ENCODE measurements at places on chromosomes 1 and 21.

GRCh38 chr1:177246710-177247580 lies 76.2 kb downstream of the BRINP2 start:
- no peak for DNase-seq

DNA sequence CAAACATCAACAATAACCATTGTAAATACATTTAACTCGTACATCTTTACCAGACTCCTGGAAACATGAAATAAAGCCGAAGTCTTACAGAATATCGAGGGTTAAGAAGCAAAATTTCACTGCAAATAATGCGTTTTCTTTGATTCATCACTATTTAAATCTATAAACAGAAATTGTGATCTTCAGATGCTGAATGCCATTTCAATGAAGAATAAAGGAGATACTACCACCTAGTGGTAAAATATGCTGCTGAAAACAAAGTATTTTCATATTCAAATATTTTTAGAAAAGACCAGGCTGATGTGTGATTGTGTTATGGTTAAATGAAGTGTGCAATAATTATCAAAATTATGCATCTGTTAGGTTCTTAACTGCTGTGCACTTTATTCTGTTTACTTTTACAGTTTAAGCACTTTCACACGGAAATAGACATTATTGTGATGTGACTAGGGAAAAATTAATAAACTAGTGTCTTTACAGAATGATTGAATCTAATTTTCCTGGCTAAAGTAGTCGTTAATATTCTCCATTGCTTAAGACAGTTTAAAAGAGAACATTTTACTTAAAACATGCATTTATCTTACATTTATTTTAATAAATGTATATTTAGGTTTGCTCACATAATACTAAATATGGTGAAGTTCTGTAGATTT lies 1093.1 kb downstream of the MRPL39 start:
- no peak for DNase-seq

DNA sequence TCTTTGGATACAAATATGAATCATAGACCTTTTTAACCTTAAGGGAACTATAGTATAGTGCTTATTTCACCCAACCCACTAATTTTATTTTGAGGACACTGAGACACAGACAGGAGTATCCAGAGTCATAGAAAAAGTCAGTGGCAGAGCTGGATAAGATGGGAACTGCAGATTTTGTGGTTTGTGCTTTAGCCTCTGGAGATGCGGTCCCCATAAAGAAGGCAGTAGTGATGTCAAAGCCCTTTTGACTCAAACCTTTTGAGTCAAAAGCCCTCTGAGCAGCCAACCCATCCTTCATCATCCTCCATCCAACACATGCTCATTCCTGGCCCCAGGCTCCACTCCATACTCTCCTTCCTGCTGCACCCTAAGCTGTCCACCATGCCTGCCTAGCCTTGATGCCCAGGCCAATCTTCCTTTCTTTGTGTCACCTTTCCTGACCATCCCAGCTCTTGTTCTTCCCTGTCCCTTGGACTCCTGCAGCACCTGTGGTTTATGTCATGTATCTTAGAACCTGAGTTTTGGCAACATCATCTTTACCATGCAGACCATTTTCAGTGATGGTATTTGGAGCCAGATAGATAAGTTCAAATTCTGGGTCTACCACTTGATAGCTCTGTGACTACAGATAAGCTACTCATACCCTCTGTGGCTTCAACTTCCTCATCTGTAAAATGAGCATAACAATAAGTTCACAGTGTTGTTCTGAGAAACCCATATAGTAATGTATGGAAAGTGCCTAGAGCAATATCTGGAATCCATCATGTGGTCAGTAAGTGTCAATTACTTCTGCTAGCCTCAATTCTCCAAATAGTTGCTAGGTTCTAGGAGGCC lies 20.1 kb downstream of the SLAMF1 start:
- no peak for DNase-seq

- no peak for DNase-seq
Observed at GRCh38 chr21:26490771-26491170, 82.3 kb downstream of the CYYR1 start.

DNA sequence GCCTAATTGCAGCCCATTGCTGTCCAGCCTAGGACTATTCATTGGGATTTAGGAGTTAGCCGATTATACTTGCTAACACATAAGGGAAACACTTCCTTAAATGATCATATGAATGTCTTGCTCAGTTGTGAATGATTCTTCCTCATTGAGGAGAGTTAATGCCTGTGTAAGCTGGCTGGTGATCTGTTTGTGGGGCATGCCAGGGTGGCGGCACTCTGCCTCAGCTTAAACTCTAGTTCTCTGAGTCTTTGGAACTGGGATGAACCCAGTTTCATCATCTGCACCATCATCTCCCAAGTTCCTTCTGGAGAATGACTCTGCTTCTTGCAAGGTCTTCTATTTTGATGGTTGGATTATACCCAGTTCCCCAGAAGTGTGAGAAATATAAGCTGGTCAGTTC lies 23.9 kb upstream of the SLAMF6 start:
- no peak for DNase-seq

DNA sequence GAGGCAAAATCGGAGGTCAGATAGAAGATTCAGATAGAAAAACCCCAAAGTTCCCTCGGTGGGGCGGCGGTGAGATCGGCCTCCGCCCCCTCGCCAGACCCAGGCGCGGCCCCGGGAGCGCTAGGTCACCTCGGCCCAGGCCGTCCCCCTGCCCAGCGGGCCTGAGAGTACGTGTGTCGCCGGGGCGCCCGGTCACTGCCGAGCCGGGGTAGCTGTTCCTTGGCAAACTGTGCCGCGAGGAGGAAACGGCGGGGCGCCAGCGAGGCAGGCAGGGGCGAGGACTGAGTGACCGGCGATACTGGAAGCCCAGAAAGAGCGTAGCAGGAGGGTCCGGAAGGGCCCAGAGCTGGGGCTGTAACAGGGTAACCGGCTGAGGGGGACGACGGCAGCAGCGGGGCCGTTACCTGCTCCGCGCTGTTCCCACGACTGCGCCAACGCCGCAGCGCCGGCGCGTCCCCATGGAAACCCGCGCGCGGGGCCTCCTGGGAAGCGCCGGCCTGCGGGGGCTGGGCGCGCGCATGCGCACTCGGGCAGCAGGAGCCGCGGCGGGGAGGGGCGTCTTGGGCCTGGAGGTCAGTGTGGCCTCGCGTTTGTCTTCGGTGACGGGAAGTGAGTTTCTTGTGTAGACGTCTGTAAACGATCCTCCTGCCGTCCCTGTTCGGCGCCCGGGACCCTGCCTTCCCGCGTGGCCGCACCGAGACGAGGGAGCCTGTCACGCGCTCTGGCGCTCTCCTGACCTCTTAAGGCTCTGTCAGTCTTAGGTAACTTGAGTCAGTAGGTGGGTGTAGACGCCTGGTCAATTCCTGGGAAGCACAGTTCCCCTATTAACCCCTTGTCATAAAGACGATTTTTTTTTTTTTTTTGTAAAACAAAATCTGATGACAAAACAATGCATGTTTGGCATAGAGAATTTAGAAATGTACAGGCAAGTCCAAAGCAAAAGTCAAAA lies at the start of gene LCA5L:
Gene LCA5L, minus strand, starts transcription at position 458 of the 949 bp plus-strand sequence. CDS start 17,285 bp downstream, outside the sequence.
- peak; percentile 83 for DNase-seq

DNA sequence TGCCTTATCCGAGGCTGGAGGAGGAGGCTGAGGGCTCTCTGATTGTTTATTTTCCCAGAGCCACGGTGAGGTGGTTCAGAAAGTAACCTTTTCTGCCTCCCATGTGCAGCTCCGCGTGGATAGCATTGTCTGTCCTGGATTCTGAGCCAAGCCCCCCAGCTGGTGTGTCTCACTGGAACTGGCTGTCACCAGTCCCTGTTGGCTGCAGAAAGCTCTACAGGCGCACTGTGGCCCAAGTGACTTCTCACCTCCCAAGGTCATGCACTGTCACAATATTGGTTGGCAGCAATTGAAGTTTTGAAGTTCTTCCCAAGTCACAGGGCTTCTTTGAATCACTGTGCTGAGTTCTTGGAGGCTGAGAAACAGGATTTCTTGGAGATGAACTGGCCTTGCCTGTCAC lies 8.2 kb downstream of the BMP8A start:
- DNase-seq = no peak

- no peak for DNase-seq
Observed at GRCh38 chr1:46536527-46536926, 14.9 kb downstream of the KNCN start.

- no peak for DNase-seq
Observed at GRCh38 chr21:20249401-20249800, 748.8 kb upstream of the NCAM2 start.

DNA sequence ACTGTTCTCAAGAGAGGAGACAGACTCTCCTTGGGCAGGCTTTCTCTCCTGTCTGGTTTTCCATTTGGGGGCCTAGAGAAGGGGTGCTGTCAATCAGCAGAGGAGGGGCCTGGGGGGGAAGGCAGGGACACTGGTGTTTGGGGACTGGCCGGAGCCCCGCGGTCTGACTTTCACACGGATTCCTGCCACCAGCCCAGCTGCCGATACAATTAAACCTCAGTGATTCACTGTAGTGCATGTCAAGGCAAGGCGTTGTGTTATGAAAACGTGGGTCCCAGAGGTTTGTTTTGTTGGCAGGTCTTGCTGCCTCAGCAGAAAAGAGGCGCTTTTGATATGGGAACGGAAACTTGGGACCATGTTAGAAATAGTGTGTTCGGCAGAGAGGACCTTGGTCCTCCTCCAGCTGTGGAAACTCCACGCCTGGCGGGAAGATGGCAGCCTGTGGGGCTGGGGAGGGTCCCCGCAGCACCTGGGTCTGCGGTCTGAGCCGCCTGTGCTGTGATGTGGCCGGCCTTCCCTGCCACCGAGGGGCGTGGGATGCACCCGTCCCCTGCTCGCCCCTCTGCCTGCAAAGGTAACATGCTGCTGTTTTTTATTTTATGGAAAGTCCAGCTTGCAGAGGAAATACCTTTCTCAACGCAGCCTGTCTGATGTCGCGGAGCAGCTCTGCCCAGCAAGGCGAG lies 47.6 kb downstream of the SPSB1 start:
- DNase-seq = no peak

DNA sequence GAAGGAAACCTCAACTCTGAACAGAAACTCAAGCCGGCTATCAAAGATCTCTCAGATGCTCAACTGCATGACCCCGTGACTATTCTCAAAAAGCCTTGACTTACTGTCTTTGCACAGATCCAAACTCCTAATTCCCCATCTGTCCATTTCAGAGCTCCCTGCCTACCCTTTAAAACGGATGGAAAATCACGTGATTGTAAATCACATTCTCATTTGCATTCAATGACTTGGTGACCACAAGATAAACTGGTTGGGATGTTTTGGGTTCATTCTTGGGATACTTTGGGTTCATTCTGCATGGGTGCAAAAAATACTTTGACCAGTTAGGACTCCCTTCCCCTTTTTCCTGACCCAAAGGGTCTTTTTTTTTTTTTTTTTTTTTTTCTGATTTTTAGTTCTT lies 41.3 kb upstream of the RUNX1 start:
- no peak for DNase-seq

GRCh38 chr1:200873116-200873670 lies 412 bp downstream of the GPR25 start:
- no peak for DNase-seq

- DNase-seq = no peak
Observed at GRCh38 chr1:163271535-163271934, 50.2 kb upstream of the NUF2 start.

DNA sequence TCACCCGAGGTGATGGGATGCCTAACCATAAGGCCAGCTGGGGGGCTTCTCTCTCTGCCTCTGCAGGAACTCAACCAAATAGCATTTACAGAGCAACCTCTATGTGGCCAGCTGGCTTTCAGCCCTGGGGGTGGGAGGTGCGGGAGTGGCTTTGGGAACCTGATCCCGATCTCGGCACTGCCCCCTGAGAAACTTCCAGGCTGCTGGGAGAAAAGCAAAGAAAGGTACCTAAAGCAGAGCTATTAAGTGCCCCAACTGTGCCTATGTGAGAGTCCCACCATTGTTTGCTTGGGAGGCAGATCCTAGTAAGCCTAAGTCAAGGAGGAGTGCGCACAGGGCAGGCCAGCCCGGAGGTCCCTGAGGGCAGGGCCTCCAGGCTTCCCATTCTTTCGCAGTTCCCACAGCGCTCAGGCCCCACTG lies 7.0 kb downstream of the KRTCAP2 start:
- DNase-seq = no peak

DNA sequence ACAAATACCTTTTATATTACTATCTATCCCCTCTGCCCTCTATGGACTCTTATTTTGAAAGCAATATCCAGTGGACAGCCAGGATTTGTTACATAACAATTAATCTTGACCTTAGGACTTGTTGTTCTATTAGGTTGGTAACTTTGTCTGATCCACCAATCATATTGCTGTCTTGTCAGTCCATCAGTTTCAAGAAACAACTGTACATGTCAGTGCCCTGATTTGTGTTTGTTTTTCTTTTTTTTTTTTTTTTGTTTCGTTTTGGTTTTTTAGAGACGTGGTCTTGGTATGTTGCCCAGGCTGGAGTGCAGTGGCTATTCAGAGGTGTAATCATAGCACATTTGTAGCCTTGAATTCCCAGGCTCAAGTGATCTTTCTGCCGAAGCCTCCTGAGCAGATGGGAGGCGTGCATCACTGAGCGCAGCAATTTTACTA lies 1.5 kb upstream of the SCP2 start:
- no peak for DNase-seq

- DNase-seq = no peak
Observed at GRCh38 chr1:169053196-169053595, 53.3 kb upstream of the ATP1B1 start.

DNA sequence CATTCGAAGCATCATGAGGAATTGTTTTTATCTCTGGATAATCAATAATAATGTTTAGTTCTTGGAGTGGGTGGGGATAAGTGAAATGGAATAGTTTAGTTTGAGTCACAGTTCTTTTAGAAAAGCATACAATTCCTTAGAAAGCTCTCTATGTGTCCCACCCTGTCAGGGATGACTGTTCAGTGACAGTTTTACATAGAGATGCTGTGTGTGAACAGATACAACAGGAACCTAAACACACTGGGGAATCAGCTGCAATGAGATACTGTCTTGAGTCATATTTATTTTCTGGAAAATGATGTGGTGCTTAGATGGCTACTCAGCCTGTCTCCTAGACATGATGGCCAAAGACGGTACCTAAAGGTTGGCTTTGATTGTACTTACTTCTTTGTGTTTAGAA lies 25.7 kb upstream of the CCDC190 start:
- no peak for DNase-seq

DNA sequence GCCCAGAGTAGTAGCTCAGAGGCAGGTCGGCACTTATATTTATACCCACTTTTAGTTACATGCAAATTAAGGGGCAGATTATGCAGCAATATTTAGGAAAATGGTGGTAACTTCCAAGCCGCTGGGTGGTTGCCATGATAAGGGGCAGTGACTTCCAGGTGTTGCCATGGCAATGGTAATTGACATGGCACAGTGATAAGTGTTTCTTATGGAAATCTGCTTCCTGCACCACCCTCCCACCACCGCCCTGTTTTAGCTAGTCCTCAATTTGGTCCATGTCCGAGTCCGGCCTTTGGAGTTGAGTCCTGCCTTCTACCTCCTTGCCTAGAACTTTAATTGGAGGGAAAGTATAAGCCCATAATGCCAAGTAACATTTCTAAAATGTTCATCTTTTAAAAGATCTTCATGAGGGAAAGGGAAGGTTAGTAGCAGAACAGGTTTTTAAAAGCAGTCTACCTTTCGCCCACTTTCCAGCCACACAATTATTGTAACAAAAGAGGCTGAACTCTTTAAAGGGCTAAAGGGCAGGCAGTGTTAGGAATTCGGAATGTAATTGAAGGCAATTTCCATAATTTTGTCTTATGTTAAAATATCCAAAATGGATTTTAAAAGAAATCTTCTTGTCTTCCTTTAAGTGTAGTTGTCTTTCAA lies 21.7 kb downstream of the ZBTB8B start:
- no peak for DNase-seq
